ENCODE measurements at places on chromosomes 5 and 9. TPM values are rescaled to one million over a fixed set of nuclear protein-coding genes. Genes with fewer than 3 reads are reported as not detected.

Gene RNF180
- 27.4 TPM for total RNA-seq

DNA sequence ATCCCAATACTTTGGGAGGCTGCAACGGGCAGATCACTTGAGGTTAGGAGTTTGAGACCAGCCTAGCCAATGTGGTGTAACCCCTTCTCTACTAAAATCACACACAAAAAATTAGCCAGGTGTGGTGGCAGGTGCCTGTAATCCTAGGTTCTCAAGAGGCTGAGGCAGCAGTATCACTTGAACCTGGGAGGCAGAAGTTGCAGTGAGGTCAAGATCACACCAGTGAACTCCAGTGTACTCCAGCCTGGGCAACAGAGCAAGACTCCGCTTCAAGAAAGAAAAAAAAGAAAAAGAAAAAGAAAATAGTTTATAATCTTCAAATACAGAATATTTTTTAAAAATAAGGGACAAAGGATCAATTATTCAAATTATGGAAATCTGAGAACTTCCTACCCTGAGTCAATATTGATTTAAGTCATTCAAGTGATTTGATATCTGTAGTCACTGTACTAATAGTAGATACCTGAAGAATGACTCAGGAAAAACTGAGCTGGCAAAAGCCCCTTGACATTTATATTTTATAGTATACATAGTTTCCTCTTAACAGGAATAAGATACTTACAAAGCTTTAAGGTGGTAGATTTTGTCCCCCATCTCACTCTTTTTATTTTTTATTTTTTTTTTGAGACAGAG lies 61.8 kb downstream of the PTBP3 start:
- no peak for DNase-seq

Gene CTXN3
- total RNA-seq = 2.6 TPM

Gene HSD17B3
- 2.4 TPM for total RNA-seq

Gene C9orf153
- 0.72 TPM for total RNA-seq

GRCh38 chr9:72704688-72705375 lies 183.4 kb downstream of the TMC1 start:
- no peak for DNase-seq

DNA sequence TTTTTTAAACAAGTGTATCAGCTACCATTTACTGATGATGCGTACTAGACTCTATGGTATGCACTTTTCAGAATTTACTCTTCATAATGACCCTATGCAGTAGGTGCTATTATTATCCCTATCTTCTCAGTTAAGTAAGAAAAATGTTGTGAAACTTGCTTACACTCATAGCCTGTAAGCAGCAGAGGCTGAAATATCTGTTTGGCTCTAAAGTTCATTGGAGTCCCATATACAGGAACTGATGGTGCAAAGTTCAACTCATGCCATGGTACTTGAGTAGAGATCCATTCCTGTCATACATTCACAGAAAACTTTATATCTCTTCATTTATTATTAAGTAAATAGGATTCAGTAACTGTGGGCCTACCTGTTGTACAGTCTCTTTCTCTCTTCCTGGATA lies 41.4 kb upstream of the CCDC112 start:
- DNase-seq = no peak

DNA sequence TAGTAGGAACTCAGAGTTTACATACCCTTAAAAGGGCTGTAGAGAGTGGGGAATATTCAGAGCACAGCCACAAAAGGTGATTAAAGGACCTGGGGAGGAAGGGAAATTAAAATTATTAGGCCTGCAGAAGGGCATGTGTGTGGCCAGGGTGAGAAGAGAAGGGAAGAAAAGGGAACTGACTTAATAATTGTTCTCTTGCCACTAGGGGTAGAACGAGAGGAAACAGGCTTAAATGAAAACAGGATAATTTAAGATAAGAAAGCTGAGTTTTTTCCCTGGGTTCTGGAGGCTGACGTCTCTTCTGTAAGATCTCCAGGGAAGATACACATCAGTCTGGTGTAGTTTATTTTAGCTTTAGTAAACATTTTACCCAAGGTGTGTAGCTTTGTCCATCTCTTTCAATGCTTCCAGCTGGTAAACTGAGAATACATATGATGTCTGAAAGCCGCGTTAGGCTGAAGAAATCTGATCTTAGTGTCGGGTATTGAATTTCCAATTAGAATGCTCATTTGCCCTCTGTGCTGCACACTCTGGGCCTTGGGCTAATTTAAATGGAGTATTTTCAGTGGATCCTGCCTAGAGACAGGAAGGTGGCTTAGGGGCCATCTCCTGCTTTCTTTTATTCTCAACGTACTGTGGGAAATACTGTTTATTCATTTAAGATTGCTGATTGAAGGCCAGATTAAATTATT lies 416.8 kb downstream of the TMEM38B start:
- peak; percentile 5 for DNase-seq

- DNase-seq = no peak
These were observed 45.6 kb downstream of the NKD2 start for GRCh38 chr5:1054018-1054798.

Gene C9orf85
- total RNA-seq = 33.7 TPM

DNA sequence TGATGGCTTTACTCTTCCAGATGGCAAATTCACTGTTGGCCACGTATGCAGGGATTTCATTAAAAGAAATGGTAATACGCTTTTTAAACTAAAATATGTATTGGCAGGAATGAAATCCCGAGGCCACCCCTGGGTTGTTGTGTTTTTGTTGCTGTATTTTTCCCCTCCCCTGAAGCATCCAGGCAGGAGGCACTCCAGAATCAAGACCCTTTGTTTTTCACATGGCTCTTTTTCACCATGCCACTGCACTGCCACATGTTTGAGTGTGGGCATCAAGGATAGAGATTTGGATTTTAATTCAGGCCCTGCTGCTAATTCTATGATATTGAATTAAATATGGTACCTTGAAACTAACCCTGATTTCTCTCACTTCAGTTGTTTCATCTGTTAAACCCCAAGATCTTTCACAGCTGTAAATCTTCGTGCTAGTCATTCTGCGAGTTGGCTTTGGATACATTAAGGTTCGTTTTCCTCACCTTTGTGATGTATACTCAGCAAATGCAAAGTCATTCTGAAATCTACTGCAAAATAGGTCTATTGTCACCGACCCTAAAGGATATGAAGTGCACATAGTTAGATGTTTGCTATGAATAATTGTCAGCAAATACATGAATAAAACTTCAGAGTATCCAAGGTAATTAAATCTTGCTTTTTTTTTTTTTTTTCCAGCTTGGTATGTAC lies 533.4 kb downstream of the PTPRD start:
- DNase-seq = no peak

DNA sequence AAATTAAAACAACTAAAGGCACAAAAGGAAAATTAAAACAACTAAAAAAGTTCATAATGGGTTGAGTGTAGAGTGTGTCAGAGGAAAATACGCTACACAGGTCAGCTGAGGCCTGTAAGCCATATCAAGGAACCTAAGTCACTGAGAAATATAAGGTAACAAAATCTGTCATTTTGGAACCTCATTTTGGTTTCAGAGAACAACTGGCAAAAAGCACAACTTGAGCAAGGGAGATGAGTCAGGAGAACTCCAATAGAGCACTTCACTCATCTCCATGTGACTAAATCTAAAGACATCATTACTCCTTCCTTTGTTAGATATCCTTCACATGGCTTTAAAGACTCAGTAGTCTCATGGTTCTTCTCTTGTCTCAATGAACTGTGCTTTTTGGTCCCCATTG lies 269.4 kb upstream of the POU5F2 start:
- DNase-seq = no peak

DNA sequence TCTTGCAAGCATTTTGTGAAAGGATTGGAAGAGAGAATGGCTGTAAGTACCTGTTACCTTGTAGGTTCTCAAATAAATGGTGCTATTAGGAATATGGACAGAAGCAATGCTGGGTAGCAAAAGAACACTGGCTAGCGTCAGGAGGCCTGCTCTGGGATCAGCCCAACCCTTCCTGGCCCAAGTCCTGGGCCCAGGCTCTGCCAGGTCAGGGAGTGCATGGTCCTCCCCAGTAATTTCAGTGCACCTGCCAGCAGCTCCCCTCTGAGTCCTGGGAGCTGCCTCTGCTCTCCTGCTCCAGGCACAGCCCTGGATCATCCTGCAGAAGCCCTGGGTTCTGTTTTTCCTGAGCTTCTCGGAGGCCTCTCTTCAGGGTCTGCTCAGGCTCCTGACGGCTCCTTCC lies 89.5 kb upstream of the ARAP3 start:
- DNase-seq = no peak

Gene BHMT
- total RNA-seq = 37.8 TPM

DNA sequence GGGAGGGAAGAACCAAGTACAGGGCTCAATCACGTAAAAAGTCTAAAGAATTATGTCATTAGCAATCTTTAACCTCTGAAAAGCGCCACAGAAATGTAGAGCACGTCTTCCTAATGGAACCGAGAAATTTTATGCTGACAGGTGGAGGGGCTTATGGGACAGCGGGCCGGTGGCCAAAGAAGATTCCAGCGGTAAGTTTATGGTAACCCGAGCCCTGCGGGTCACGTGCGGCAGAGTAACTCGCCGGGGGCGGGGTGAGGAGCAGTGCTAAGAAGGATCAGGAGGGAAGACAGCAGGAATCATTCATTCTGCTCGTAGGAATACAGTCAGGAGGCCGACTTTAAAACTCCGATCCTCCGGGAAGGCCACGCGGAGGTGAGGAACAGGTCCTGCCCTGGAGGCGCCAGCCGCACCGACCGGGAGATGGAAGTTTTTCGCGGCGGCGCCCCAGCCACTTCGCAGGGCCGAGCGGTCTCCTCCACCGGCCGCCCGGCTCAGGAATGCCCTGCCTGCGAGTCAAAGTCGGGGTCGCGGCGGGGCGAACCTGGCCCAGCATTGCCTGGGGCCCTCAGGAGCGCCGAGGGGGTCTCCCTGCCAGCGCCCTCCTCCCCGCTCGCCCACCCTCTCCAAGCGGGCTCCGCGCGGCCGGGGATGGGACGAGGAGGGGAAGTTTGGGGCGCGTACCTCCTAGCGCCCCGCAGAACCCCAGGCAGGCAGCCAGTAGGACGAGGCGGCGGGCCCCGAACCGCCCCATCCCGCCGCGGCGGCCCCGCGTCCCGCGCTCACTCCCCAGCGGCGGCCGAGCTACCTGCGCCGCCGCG lies 101.8 kb downstream of the ESM1 start:
- peak; percentile 59 for DNase-seq

- DNase-seq = no peak
These were observed 422.5 kb downstream of the CDH18 start for GRCh38 chr5:19565466-19565865.

DNA sequence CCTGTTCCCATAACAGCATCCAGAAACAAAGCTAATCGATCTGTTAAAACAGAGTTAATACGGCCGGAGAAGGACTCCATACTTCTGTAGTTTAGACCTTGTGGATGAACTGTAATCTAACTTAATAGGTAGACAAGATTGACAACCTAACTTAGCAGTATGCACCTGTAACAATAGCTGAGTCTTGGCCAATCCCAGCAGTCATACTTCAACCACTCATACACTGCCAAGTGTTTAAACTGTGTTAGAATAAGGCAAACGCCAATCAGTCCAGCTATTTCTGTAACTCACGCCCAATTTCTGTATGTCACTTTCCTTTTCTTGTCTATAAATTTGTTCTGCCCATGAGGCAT lies 33.7 kb upstream of the MACIR start:
- no peak for DNase-seq

Gene LEAP2
- 5.3 TPM for total RNA-seq

- DNase-seq = no peak
These were observed 29.1 kb upstream of the TCF7 start for GRCh38 chr5:134085411-134085810.

Gene CPLANE1
- total RNA-seq = 34.2 TPM

Gene ADGRD2
- total RNA-seq = not detected

Gene CTSV
- total RNA-seq = 6.7 TPM

DNA sequence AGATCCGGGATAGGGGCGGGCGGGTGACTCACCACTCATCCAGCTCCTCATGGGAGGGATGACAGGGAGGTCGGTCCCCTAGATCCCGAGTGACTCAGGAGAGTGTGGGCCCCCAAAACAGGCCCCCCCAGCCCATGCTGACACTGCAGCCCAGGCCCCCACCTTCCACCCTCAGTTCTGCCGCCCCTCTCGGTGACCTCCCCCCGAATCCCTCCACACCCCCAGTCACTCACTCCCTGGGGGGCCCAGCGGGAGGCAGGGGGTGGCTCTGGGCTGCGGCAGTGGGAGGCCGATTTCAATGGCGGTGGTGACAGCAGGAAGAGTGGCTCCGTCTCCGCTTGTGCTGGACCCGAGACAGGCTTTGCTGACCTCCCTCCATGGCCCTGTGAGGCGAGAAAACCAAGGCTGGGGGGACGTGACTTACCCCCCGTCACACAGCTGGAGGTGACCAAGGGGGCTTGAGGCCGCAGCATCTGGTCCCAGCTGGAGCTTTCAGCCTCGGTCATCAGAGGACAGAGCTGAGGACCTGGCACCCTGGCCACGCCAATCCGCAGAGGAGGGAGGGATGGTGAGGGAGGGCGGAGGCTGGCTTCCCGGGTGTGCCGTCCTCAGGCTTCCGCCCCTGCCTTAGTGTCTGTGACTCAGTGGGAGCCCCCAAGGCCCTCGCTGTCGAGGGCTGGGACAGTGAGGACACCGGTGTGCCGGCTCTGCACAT lies 9.0 kb downstream of the GPSM1 start:
- no peak for DNase-seq

Gene PAEP
- total RNA-seq = not detected

GRCh38 chr9:109629615-109630014 lies 131.5 kb upstream of the PTPN3 start:
- no peak for DNase-seq

DNA sequence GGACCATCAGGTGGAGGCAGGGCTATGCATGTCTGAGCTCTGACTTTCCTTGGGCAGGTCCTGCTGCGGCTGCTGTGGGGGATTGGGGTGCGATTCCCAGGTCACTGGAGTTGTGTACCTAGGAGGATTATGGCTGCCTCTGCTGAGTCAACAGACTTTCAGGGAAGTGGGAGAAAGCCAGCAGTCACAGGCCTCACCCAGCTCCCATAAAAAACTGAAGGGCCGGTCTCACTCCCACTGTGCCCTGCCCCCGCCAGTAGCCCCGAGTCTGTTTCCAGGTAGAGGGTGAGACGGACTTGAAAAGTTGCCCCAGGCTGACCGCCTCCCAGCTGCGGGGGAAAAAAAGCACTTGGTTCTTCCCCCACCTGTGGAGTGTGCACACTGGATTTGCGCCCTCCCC lies 76.7 kb downstream of the FAM170A start:
- no peak for DNase-seq

DNA sequence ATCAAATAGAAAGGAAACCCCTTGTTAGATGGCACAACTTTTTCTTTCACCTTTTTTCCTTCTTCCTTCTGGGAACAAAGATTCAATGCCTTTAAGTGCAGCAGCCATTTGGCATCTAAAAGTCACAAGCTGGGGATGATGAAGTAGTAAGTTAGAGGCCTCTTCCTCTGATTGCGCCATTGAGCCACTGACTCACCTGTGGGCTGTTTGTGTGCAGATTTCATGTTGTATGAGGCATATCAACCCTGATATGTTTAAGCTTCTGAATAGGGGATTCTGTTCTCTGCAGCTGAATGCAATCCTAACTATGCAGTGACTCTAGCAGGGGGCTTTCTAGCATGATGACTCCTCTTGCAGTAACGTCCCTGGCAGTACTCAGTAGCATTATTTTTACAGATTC lies 599.9 kb downstream of the CSNK1G3 start:
- no peak for DNase-seq

Gene FOXD4L4
- total RNA-seq = 1.9 TPM

GRCh38 chr9:125977223-125977622 lies 230.1 kb downstream of the PBX3 start:
- DNase-seq = no peak

Data from umbilical cord (tissue), 2 donors.